ENCODE measurements at places on chromosomes 7 and 10.

DNA sequence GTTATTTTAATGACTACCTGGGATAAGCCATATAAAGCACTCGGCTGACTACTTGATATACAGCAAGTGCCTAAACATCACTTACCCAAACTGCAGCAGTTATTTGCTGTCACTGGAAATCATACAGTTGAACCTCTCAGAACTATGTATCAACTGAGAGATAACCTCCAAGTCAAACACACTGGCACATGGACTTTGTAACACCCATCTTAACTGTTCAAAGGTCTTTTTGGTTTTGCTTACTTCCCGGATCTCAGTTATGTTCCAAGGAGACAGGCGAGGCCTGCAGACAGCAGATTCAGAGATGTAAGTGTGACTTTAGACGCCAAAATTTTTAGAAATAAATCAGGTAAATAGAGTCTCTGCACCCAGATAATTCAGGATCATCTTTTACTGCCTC is 34.6 kb upstream of the DAGLB start:
- no peak for DNase-seq

- no peak for DNase-seq
Observed at GRCh38 chr10:108862676-108863350, 1060.5 kb downstream of the XPNPEP1 start.

DNA sequence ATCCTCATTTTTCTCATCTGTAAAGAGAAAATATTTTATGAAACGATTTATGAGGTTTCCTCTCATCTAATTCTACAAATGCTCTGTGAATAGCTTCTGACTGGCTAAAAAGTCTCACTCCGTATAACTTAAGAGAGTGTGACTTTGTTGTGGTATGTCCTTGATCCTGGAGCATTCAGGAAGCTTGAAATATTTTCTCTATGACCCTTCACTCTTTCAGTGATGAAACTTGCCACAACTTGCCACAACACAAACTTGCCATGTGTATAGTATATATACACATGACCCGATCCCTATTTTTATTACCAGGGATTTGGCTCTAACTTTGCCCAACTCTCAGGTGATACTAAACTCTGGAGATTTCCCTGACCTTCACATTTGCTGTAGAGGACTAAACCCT is 74.1 kb downstream of the TES start:
- no peak for DNase-seq

GRCh38 chr7:111568870-111569462 is 6.7 kb upstream of the IMMP2L start:
- no peak for DNase-seq

DNA sequence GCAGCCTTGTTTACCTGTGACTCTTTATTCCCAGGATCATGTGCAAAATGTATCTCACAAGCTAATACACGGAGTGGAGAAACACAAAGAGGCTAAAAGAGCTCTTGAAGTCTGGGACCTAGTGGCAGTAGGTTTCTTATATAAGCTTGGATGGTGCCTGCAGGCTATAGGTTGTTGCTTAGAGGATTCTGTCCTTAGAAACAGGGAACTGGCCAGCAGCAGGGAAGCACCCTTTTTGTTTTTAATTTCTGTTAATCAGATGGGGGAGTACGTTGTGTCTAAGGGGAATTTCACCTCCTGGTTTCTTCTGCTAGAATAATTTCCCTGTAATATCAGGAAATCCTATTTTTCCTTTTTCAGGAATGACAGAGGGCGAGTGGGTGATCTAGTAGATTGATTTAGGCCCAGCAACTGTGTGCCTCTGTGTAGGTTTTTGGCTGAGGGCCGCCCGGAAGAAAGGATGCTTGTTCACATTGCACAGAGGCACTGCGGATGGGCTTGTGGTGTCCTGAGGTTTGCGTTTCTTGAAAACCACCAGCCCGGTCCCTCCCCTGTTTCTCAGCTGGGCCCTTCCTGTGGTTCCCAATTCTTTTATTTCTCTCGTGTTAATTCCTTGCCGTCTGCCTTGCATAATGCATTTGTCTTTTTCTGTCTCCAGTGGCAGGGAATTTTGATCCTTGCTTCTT is 158.0 kb downstream of the CAMK1D start:
- no peak for DNase-seq

DNA sequence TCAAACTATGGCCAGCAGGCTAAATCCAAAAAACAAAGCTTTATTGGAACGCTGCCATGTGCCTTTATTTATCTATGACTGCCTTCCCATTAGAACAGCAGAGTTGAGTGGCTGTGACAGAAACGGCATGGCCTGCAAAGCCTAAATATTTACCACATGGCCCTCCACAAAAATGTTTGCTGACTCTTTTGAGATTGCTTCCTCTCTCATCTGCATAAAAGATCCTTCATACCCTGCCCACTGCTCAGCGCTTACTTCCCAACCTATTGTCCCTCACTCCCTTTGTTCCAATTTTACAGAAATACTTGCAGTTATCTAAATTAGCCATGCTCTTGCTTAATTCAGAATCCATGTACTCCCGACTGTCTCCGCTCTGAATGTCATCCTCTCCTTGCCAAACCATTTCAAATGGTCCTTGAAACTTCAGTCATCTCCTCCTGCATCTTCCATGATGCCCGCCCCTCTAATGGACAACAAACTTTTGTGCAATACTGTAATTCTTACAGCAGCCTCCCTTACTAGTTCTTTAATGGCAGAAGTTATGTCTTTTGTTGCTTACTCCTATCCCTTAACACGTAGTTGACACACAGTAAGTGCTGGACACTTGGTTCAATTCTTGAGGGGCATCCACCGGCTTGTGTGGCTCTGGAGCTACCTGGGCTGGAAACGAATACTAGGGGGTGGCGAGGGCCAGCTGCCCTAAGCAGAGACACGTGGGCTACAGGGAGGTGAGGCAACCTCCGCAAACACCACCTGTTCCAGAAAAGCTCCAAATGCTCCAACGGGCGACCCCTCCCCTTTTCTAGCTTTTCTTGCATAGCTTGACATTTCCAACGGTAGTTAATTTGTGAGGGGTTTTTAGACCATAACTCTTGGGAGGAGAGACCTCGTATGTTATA is 832 bp downstream of the XRCC2 start:
- DNase-seq: no peak

DNA sequence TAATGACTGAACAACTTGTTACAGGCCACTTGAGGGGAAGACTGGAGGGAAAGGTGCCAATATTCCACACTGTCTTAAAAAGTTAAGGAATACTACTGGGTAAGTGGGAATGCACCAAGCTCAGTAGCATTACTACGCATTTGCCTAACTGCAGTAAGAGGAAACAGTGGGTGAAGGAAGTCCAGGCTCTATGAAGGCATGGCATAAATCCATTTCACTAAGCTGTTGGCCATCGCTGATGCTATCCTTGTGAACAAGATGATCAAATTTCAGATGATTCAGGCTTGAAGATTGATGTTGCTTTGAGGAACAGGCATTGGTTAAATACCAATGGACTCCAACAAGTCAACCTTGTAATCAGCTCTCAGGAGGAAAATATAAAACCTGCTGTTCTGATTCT is 44.2 kb upstream of the TES start:
- DNase-seq: no peak

DNA sequence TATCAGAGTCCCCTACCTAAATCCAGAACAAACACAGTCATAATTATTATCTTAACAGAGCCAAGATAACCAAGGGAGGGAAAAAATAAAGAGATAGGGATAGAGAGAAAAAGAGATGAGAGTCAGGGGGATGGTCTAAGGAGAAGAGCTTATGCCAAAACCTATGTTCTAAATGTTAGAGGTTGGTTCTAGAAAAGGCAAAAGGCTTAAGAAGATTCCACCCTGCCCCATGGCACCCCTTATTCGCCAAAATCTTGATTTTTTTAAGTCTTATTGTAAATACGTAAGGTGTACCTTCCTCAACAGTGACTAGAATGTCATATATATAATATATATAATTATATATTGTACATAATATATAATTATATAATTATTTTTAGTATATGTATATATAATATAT is 29.6 kb upstream of the CTNNA3 start:
- no peak for DNase-seq

GRCh38 chr10:14478604-14479003 is 147.9 kb upstream of the FRMD4A start:
- DNase-seq: no peak

DNA sequence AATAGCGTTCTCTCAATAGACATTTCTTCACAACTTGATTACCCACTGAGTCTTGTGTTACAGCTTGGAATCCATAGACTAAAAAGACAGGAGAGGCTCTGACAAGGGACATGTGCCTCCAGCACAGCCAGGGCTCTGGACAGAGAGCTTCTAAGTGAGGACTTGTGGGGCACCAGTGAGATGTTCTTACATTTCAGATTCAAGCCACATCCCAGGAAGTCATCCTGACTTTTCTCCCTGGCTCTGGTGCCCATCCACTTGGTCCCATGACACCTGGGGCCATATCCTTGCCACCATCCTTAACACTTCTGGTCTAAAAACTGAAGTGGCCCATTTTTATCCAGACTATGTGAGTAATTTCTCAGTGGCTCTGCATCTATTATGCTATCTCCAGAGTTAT is 440.1 kb downstream of the TCERG1L start:
- DNase-seq: no peak

DNA sequence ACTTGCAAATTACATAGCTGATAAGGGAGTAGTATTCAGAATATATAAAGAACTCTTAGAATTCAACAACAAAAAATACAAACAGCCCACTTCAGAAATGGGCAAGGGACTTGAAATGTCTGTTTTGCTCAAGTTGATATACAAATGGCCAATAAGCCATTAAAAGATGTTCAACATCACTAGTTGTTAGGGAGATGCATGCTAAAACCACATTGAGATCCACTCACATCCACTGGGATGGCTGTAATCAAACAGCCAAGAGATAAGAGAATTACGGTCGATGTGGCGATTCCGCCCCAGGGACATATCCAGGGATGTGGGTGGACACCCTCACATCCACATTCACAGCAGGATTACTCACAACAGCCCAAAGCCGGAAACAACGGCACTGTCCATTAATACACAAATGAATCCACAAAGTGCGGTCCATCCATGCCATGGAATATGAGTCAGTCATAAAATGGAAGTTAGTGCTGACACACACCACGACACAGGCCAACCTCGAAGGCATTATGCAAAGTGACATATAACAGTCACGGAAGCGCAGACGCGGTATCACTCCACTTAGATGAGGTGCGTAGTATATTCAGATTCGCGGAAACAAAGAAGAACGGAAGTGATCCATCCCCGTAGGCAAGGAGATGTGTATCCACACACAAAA is 227.8 kb downstream of the DNAJB6 start:
- no peak for DNase-seq

- DNase-seq: no peak
Observed at GRCh38 chr7:106520962-106521514, 139.9 kb downstream of the CCDC71L start.

DNA sequence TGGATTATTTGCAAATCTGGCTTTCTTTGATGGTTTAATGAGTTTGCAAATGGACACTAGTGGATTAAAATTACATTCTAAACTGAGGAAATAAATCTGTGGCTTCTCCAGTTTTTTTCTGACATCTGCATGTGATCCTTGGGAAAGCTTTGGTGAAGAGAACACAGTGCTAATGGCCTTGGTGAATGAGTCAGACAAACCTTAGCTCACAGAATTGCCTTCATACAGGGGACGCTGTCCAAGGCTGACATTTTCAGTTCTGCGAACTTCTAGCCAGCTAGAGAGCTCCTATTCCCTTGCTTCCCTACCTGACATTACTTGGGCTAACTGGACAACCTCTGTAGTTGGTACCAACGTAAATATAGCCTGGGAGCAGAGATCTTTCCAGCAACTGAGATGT is 21.2 kb downstream of the BMPER start:
- DNase-seq: no peak
